CD4-positive, alpha-beta T cell treated with Interleukin-4 for 1 hour (primary cell): ENCODE measurements at places on chromosomes 5 and 9.

DNA sequence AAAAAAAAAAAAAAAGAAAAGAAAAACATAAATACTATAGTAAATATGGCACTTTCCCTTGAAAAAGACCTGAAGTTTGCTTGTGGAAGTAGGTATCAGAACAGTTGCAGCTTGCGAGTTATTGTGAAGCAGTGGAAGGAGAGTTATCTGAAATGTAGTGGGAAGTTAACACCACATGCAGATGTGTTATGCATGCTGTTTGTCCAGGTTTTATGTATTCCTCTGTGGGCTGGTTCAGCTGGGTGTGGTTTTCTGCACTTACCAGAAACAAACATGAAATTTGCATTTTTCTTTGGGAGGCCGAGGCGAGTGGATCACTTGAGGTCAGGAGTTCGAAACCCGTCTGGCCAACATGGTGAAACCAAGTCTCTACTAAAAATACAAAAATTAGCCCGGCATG, 42.1 kb upstream of the CTNNA1 start:
- no peak for DNase-seq

DNA sequence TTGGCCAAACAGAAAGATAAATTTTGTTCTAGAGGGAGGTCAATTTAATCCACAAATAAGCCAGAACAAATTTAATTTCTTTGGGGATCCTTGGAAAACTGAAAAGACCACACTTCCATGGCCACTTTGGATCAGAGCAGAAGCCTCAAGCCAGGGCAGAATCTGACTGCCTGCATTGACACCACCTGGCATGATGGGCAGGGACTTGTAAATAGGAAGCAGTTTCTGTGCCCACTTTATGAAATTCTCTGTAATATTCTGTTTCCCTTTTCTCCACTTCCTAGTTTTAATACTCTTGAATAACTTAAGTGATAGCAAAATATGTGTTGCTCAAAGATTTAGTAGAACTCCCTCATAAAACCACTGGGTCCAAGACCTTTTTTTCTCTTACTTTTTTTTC, 6.7 kb upstream of the TMEM252 start:
- peak; percentile 23 for DNase-seq

DNA sequence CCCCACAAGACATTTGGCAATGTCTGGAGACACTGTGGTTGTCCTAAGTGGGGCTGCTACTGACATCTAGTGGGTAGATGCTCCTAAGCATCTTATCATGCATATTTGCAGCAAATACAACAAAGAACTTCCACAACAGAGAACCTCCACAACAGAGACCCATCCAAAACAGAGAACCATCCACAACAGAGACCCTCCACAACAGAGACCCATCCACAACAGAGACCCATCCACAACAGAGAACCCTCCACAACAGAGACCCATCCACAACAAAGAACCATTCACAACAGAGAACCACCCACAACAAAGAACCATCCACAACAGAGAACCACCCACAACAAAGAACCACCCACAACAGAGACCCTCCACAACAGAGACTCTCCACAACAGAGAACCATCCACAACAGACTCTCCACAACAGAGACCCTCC, 32.8 kb downstream of the ARPC5L start:
- DNase-seq: peak; percentile 55

GRCh38 chr5:77724934-77725333, 51.2 kb downstream of the TBCA start:
- DNase-seq: no peak

DNA sequence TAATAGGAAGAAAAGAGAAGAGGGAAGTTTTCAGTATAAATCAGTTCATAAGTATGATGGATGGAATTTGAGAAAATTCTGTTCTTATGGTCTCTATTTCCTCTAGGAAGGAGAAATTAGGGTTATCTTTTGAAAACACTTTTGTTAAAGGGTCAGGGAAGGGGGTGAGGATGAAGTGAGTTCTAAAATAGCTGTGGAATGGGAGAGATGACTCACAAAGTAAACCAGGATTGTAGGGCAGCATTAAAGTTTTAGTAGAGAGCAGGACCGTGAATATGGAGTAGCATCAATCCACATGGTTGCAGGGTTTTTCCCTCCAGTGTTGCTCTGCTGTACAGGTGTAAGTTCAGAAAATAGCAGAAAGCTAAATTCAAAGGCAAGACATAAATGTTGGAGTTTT, 32.4 kb downstream of the MUSK start:
- no peak for DNase-seq

- no peak for DNase-seq
Observed at GRCh38 chr5:161765611-161766010, 80.1 kb downstream of the GABRA6 start.

DNA sequence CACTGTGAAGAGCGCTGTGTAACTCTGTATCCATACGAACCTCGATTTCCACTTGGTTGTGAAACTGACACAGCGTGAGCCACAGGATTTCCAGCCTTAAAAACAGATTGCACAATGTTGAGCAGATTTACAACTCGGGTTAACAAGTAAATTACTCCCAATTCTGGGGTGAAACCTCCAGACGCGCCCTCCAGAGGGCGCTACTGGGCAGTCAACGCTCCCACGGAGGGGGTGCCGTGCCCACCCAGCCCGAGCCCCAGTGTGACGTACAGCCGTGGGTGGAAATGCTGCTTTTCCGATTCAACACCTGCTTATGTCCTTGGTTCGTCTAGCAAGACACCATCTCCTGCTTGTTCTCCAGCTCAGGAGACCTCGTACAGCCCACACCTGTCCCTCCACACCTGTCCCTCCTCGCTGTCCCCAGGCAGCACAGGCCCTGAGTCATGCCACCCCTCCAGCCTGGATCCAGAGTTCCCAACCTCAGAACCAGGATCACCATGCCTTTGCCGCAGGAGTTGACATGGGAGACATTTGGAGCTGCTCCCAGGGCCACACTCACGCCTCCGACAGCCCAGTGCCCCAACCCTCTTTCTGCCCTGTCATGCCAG, 34.4 kb upstream of the SLC6A3 start:
- peak; percentile 79 for DNase-seq

- DNase-seq: no peak
Observed at GRCh38 chr9:89243296-89244061, 64.9 kb upstream of the SHC3 start.

DNA sequence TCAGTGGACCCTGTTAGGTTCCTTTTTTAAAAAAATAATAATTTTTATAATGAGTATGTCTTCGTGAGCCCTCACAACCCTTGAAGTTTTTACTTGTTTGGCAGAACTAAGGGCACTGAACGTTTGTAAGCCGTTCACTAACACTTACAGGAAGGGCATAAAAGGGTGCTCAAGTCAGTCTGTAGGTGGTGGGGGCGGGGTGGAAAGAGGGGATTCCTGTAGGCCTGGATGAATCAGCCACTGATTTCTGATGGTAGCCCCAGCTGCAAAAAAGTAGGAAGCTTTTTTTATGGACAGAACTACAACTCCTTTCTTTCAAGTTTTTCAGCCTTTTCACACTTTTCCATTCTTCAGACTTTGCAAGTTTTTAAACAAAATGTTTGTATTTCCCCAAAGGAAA, 35.8 kb downstream of the PIK3R1 start:
- DNase-seq: peak; percentile 27

DNA sequence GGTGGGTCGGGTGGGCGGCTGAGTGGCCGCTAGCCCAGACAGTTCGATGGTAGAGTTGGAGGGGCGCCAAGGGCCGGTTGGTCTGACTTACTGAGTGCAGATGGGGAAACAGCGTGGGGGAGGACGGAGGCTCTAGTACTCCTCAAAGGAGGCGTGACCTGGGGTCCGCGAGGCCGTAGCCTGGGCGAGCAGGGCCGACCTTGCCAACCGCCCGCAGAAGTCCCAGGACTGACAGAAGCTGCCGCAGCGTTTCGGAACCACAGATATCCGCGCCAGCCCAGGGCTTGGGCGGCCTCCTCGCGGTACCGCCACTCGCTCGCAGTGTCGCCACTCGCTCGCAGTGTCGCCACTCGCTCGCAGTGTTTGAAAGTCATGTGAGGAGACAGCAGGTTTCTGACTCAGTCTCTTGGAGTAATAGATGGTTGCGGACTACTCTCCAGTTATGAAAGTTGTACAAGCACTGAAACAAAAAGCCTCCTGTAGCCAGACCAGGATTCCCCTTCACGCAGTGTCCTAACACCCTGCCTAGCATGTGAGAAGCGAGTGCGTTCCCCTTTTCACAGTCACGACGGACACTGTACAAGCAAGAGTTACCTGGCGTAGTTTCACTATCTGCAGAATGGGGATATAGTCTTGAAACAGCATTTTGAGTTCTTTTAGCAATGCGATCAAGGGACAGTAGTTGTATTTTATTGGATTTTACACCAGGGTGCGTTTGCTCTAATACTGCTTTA, 674 bp downstream of the TMEM38B start:
- DNase-seq: peak; percentile 54

DNA sequence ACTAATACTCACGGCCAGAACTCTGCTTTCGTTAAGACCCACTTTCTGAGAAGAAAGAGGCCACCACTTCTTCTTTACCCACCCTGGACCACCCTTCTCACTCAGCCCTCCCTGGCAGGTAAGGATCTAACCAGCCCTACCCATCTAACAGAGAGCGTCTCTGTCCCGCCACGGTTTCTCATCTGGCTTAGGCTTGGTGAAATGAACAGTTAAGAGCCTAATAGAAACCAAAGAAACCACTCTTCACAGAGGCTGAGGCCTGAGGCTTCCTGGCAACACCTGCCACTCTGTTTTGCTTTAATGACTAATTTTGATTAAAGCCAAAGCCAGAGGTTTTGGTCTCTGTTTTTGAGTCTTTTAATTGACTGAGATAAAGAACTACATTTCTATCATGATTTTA, 354.1 kb upstream of the SLC30A5 start:
- no peak for DNase-seq

- no peak for DNase-seq
Observed at GRCh38 chr5:157963761-157964160, 104.8 kb upstream of the CLINT1 start.

DNA sequence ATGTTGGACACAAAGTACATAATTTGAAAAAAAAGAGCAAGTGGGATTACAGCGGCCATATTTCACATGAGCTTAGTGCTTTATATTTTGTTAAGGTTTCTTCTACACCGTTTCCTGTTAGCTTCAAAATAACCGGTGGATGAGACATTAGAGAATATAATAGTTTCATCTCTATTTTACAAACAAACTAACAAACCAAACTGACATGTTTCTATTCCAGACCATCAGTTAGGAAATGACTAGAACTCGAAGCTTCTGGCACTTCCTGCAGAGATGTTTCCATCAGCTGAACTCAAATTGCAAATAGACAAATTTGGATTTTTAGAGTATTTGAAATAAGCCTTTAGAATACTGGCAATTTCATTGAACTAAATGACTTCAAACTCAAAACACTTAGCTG, 86.5 kb downstream of the MTRR start:
- no peak for DNase-seq

GRCh38 chr5:59020611-59021285, 437.9 kb downstream of the RAB3C start:
- DNase-seq: no peak

DNA sequence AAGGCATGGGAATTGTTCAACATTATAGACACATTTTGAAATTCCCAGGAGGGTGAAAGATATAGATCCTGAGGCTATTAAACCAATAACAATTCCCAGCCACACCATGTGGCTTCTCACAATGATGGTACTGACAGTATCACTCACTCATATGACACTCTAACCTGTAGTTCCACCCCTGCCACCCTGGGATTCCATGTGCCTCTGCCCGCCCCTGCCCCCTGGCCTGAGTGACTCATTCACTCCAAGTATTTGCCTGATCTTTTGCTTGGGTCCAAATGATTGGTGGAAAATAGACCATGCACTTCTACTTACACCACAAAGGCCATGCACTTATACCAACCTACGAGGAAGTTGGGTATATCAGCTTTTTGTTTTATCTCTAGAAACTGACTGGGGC, 305.2 kb upstream of the DAB2 start:
- no peak for DNase-seq

- DNase-seq: no peak
Observed at GRCh38 chr5:140168371-140168770, 6.6 kb upstream of the CYSTM1 start.

DNA sequence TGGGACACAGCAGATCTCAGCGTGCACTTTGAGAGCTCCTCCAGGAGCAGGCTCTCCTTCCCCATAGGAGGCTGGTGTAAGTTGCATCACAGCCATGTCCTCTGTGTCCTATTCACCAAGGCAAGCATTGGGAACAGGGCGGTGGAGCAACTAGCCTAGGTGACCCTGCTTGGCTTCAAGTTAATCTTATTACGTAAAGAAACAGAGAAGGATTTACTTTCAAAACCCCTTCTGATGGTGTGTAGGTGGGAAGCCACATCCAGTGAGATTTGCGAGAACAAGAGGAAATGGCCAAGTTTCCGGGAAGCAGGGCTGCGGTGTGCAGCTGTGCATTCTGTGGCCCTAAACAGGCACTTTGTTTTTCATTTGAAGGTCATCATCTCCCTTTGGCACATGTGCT, 80.2 kb downstream of the TRIO start:
- DNase-seq: no peak

DNA sequence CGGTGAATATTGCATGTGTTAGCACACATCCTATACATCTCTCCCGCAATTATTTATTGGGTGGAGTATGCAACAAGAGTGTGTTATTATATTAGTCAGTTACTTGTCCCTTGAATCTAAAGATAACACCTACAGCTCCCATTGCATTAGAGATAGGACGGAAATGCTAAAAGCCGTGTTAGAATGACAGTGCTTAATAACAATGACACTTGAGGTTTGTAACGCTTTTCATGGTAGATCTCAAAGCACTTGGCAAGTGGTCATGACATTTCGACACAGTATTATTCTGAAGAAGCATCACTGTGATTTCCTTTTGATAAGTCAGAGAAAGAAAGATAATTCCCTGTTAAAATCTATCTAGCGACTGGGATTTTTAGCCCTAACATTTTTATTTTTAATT, 33.4 kb upstream of the TRIO start:
- DNase-seq: no peak

DNA sequence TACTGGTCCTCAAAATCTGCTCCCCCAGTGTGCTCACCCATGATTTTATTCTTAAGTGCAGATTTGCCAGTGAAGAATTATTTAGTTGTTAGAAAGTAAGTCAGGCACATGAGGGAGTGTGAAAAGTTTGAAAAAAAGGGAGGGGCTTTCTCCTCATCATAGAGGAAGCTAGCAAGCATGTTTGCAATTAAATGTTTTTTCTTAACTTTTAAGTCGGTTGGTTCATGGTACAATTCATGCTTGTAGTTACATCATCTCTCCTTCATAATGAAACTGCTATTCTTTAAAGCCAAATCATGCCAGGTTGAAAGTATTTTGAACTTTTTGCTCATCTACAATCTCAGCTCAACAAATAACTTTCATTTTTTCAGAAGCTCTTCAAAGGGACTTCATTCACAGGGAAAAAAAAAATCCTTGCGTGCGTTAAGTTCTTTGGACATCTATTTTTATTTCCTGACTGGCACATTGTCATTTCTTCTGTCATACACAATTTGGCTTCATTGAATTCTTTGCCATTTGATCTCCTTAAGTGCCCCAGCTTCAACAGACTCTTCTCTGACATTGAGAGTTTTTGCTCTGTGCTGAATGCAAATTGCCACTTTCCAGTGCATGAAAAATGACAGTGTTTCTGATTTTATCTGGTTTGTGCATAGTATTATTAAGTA, 456.9 kb downstream of the TMEM232 start:
- no peak for DNase-seq
